ENCODE measurements at places on chromosomes 3 and 15.

- DNase-seq, result no peak
These were observed 21.9 kb downstream of the TPRA1 start for GRCh38 chr3:127568586-127568985.

DNA sequence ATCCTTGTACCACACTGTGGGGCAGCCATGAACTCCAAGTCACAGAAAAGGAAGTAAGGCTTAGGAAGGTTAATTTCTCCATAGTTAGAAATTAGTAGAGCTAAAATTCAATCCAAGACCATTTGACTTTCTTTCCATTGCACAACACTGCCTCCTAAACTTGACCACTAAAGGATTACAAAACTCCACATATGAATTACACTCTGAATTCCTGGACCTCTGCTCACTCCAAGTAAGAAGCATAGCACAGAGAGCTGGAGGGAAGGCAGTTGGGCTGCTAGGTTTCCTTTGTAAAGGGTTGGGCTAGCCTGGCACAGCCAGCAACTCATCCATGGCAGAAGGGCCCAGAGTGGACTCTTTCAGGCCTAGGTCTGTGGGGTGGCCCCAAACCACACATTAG lies 134.4 kb downstream of the MYLK start:
- peak; percentile 93 for DNase-seq

DNA sequence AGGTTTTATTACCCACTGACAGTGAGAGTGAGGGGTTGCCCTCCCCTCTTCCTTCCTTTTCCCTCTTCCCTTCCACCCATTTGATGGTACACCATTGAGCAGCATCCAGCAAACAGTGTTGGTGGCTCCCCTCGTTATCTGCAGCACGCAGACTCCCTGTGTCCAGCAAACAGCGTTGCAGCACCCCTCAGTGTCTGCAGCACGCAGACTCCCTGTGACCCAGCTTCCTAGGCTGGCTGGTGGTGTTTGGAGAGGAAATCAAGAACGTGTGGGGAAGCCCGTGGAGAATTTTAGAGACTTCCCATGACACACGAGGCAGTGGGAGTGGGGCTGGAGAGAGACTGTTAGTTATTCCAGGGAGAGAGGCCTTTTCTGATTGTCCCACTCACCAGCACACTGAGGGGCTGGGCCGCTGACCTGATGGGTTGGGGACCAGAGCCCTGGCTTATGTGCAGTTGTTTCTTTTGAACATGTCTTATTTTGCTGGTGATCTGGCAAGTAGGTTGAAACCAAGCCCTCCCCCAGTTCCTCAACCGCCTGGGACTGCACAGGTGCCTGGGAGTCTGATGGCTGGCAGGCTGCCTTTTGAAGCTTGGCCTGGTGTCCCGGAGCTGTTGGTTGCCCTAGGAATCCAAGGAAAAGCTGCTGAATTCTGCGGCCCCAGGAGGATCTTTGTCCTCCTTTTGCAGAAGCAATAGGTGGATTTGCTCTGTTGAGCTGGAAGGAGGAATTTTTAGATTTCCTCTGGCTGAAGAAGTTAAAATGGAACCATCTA lies 19.0 kb downstream of the APBA2 start:
- DNase-seq, result no peak

DNA sequence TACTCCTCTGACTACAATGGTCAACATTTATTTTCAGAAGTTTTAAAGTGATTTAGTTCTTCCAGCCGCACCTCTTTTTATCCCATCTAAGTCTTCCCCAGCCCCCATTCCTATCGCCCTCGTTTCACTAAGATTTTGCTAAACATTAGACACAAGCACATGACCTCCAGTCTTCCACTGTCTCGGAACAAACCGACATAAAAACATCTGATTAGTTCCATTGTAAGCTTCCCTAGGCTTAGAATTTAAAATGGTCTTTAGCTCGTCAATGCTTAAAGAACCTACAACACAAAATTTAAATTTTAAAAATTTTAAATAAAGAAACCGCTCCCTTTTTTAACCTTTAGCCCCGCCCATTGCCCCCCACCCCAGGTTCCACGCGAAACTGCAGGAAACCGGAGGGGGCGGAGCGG lies 284 bp upstream of the TSC22D2 start:
- no peak for DNase-seq

- peak; percentile 14 for DNase-seq
These were observed 62.1 kb upstream of the SLC6A11 start for GRCh38 chr3:10753964-10754363.
